Mesothelial cell of epicardium (in vitro differentiated cells): ENCODE measurements at places on chromosomes 4 and X.

- no peak for DNase-seq
Measured at GRCh38 chr4:13327991-13328390, 156.1 kb downstream of the RAB28 start.

- DNase-seq, result no peak
Measured at GRCh38 chr4:22348410-22348809, 167.5 kb downstream of the ADGRA3 start.

GRCh38 chrX:13506574-13506973 lies 62.8 kb upstream of the EGFL6 start:
- no peak for DNase-seq

- DNase-seq, result no peak
Measured at GRCh38 chr4:55272589-55272988, 73.5 kb upstream of the SRD5A3 start.

- no peak for DNase-seq
Measured at GRCh38 chrX:124085063-124085462, 123.6 kb downstream of the STAG2 start.
